ENCODE measurements at places on chromosomes 5 and 9.

DNA sequence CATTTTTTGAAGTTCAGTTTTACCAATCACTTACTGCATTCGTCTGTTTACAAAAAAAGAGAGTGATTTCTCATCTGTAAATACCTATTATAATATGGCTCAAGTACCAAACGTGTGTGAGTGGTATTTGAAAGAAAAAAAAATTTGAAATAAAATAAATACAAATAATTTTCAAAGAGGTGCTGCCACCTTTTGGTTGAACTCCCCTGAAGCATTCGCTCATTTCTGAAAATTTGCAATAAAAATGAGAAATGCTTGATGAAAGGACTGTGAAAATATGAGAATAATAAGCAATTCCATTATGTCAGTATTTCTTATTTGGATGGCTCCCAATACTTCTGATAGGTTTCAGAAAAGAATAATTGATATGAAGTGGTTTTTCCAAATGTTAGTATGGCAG lies 409.9 kb downstream of the CTNND2 start:
- no peak for DNase-seq

GRCh38 chr5:36607114-36607571 lies 737 bp downstream of the SLC1A3 start:
- DNase-seq, result peak; percentile 63

DNA sequence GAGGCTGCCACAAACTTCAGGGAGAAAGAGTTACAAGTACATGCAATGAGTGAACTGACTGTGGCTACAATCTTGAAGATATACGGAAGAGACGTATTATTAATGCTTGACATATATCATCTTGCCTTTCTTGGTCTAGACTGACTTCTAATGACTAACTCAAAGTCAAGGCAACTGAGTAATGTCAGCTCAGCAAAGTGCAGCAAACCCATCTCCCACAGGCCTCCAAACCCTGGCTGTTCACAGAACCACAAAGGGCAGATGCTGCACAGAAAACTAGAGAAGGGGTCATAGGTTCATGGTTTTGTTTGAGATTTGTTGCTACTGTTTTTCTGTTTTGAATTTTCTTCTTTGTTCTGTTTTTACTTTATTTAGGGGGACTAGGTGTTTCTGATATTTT lies 21.0 kb downstream of the IL7R start:
- no peak for DNase-seq

DNA sequence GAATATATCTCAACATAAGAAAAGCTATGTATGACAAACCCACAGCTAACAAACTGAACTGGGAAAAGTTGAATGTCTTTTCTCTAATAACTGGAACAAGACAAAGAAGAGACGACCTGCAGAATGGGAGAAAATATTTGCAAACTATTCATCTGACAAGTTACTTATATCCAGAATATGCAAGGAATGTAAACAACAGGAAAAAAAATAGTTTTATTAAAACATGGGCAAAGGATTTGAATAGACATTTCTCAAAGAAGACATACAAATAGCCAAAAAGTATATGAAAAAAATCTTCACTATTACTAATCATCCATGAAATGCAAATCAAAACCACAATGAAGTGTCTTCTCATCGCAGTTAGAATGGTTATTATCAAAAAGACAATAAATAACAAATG lies 181.7 kb upstream of the TLX3 start:
- DNase-seq, result no peak

DNA sequence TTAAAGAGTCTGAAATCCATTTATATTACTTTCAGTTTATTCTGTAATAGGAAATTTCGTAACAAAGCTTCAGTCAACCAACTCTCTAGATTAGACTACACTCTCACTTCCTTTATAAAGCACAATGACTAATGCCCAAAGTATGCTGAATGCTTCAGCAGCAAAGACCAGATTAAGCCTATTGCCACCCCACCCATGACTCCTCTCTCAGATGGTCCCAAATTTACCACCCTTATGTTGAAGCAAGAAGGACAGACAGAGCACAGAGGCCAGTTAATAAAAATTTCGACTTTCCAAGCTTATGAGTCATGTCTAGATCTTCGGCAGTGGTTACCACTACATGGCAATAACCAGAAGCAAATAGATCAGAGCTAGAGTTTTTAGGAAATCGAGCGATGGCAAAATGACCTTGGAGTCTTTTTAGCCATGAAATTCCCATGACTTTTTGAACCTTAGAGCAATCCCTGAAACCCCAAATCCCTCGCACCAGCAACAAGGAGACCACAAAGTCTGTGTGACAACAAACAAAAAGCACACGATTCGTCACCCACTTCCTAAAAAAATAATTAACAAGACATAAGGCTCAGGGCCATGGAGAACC lies 287.8 kb upstream of the RASA1 start:
- peak; percentile 59 for DNase-seq

DNA sequence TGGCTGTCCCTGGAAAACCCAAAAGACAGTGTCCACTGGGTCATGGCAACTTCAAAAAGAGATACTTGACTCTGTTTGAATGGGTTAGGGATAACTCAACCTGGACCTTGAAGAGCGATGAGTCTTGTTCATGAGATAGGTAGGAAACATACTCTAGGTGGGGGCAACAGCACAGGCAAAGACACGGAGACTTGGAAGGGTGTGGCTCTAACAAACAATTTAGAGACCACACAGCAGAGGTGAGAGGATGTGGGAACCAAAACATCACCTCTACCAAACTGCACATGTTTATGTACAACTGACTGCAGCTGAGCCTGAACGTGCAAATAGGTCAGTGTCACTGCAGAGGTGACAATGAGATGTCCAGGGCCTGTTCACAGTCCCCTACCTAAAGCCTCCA lies 247.7 kb upstream of the ADRA1B start:
- DNase-seq, result no peak

- no peak for DNase-seq
Observed at GRCh38 chr5:68285851-68286611, 70.5 kb downstream of the PIK3R1 start.

GRCh38 chr5:95868136-95868535 lies 45.6 kb upstream of the GLRX start:
- no peak for DNase-seq

GRCh38 chr9:95157481-95158151 lies 159.9 kb downstream of the FANCC start:
- peak; percentile 16 for DNase-seq

DNA sequence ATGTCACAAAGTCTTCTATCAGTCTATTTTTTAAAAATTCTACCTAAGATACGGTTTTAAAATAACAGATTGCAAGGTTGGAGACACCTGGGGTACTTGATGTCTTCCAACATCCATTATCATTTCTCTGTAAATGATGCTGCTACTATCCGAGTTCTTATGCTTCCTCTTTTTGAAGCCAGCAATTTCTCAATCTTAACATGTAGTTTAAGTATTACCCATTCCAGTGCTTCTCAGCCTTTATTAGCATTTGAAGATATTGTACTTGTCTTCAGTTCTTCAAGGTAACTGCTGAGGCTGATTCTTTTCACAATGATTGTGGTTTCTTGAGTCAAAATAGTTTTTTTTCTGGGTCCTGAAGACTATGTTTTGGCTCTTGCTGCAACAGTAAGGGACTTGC lies 96.4 kb upstream of the SELENOP start:
- DNase-seq, result no peak

- DNase-seq, result no peak
Observed at GRCh38 chr5:39566891-39567290, 142.1 kb upstream of the DAB2 start.

GRCh38 chr9:2623288-2624050 lies 1.9 kb downstream of the VLDLR start:
- DNase-seq, result peak; percentile 8

DNA sequence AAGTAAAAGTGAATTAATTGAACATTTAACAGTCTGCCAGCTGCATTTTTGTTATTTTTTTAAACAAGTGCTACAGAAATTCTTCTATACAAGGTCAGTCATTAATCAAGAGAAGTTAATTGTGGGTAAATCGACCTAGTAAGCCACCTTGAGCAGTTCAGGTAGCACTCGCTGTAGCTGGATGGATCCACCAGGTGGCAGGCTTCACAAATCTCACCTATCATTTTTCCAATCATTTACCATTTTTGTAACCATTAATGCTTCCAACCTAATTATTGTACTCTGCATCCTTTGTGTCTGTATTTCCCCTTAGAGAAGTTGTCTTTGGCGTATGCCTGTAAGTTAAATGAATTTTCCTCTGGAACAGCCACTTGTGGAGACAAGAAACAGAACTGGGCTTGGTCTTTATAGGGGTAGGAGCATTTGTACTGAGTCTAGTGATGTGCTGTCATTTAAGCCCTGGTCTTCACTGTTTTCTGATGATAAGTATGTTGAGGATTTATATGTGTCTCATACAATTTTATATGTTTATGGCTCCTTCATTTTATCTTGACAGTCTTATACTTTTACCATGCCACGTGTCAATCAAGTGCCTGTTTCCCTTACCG lies 39.5 kb downstream of the CD180 start:
- DNase-seq, result peak; percentile 44

GRCh38 chr5:76720988-76721569 lies 5.2 kb downstream of the F2R start:
- no peak for DNase-seq

- no peak for DNase-seq
Observed at GRCh38 chr9:137202966-137203365, 2.4 kb upstream of the TPRN start.

GRCh38 chr5:79133657-79134451 lies 22.2 kb downstream of the BHMT start:
- DNase-seq, result peak; percentile 62

DNA sequence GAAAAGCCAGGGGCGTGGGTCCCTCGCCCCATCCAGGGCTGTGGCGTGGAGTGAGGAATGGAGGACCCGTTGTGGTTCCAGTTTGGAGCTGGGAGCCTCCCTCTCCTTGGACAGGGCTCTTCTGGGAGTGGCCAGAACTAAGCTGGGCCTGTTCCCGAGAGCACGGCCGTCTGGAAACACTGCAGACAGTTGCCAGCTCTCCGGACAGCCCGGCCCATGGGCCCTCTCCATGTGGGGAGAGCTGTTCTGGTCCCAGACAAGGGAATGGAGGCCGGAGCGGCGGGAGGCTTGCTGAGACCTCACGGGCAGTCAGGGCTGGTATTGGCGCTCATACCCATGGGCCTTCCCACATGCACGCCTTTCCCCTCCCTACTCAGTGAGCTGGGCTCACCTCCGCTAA lies 45.2 kb upstream of the FCN2 start:
- no peak for DNase-seq

- DNase-seq, result no peak
Observed at GRCh38 chr5:170287532-170287931, 10.0 kb downstream of the LCP2 start.

GRCh38 chr5:88269222-88269771 lies 652 bp upstream of the TMEM161B start:
- peak; percentile 3 for DNase-seq

- peak; percentile 70 for DNase-seq
Observed at GRCh38 chr5:135242021-135242865, 156.8 kb downstream of the MACROH2A1 start.

- no peak for DNase-seq
Observed at GRCh38 chr5:79330071-79330470, 94.1 kb downstream of the JMY start.

GRCh38 chr5:89106480-89106879 lies 223.5 kb upstream of the MEF2C start:
- no peak for DNase-seq

DNA sequence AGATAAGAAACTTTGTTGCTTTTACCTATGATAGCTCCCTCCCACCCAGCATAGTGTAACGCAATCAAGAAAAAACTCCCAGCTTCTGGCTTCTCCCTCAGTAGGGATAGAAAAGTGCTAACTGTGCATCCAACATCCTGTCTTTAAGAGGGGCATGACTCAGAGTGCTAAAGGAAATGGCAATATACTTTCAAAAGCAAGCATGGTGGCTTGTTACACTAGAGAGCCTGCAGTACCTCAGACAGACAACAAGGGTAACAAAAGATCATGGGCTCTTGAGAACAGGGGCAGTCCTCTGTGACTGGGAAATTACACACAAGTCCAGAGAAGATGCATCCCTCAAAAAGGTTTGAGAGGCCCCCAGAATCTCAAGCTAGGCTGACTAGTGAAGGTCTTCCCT lies 37.8 kb downstream of the PRELID2 start:
- DNase-seq, result no peak

DNA sequence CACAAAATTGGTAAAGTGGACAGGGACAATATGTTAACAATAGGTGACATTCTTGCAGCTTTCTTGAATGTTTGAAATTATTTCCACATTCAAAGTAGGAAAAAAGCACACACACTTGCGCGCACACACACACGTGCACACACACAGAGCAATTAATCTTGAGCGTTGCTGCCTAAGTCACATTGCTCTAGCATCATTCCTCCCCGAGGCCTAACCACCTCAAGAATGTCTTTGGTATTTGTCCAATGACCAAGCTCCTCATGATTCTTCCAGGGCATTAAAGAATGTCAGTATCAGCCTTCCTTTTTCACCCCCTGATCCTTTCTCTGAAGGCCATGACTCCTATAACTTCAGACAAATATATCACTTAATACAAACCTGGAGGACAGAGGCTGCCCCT lies 198.1 kb downstream of the NPR3 start:
- DNase-seq, result no peak

GRCh38 chr5:32465076-32465475 lies 20.5 kb upstream of the ZFR start:
- no peak for DNase-seq

DNA sequence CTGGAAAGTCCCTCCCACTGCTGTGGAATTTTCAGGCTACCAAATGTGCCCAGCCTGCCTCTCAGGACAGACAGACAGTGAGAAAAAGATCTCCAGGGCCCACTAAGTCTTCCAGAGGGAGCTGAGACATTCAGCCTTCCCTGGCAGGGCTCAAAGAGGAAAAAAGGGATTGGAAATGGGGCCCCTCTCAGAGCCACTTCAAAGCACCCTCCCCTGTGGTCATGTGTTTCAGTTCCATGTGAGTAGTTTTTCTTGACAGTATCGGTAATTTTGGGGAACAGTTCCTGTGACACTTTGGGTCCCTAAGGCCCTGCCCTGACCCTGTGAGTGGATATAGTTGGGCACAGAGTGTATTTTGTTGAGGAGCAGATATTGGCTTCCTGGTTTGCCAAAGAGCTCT lies 25.0 kb downstream of the LARP1 start:
- no peak for DNase-seq

- no peak for DNase-seq
Observed at GRCh38 chr5:66644111-66644510, 47.9 kb downstream of the MAST4 start.

- peak; percentile 14 for DNase-seq
Observed at GRCh38 chr9:2015581-2016407, 647 bp downstream of the SMARCA2 start.

- no peak for DNase-seq
Observed at GRCh38 chr5:139630855-139631254, 17.3 kb upstream of the CXXC5 start.

GRCh38 chr5:138850865-138851435 lies 24.2 kb downstream of the LRRTM2 start:
- no peak for DNase-seq

DNA sequence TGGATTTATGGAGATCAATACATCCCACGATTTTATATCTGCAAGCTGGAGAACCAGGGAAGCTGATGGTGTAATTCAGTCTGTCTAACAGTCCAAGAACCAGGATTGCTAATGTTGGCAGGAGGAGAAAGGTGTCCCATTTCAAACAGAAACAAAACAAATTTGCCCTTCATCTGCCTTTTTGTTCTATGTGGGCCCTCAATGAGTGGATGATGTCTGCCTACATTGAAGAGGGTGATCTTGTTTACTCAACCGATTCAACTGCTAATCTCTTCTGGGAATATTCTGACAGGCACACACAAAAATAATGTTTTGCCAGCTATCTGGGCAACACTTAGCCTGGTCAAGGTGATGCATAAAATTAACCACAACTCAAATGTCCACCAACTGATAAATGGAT lies 65.1 kb upstream of the IL33 start:
- DNase-seq, result no peak

- DNase-seq, result no peak
Observed at GRCh38 chr9:121852651-121853616, 201.5 kb downstream of the DAB2IP start.

GRCh38 chr5:1499851-1500250 lies 23.9 kb downstream of the LPCAT1 start:
- no peak for DNase-seq
